ENCODE measurements at places on chromosomes 4 and X.

DNA sequence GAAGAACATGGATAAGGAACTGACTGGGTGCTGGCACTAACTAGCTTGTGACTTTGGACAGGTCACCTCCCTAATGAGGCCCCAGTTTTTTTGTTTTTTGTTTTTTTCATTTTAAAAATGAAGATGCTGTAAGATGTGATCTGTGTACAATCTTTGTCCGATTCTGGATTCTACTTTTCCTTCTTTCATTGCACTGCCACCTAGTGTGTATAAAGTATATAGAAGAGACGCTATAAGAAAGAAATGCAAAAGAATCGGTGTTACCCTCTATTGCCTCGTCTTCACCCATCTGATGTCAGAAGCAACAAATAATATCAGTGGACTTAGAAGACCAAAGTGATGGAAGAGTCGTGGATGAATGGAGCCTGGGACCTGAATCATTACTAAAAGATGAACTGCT is 58.6 kb upstream of the P2RY10 start:
- DNase-seq, result no peak

DNA sequence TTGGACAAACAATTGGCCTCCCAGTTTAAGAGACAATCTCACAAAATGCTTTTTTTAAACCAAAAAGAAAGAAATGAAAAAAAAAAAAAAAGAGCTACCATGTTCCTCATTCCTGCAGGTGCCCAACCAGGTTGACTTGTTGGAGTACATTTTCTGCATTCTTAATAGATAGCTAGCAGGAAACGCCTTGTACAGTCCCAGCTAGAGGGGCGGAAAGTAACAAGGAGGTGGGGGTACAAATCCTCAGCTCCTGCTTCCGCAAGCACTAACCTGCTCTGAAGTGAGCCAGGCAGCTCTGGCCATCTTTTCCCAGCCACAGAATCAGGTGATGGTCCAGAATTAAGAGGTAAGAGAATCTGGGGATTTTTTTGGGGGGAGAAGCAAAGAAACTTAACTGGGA is at the start of gene VGLL1:
TSS of gene VGLL1 (plus strand) at position 265 of the 400 bp plus-strand sequence. CDS start 3,806 bp downstream, outside the sequence.
- DNase-seq, result no peak

DNA sequence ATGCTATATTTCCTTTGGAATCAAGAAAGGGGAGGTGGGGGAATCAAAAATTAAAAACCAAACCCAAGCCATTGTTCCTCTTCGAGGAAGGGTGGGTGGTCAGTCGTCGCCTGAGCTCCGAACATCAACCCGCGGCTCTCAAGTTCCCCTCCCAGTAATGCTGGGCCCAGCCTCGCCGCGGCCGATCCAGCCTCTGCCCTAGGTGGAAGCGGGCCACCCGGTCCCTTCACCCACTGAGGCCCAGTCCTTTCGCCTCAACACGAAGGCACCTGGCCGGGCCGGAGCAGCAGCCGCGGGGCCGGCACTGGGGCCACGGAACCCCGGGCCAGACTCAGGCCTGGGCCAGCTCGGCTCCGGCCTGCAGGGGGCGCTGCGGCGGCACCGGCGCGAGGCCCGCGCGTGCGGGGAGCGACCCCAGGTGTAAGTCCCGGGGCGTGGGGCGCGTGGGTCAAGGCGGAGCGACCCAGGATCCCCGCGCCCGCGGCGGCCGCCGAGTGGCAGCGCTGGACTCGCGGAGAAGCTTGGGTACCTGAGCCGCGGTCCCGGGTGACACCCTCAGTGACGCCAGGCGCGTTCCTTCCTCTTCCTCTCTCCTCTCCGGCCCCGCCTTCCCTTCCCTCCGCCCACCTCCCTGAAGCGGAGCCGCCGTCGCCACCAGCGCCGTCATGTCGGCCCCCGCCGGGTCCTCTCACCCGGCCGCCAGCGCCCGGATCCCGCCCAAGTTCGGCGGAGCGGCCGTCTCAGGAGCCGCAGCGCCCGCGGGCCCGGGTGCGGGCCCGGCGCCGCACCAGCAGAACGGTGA is at the start of gene SEC24B:
TSS of gene SEC24B (plus strand) at position 611 of the 802 bp plus-strand sequence. CDS start at position 666, 55 bp downstream.
- DNase-seq, result peak; percentile 78

DNA sequence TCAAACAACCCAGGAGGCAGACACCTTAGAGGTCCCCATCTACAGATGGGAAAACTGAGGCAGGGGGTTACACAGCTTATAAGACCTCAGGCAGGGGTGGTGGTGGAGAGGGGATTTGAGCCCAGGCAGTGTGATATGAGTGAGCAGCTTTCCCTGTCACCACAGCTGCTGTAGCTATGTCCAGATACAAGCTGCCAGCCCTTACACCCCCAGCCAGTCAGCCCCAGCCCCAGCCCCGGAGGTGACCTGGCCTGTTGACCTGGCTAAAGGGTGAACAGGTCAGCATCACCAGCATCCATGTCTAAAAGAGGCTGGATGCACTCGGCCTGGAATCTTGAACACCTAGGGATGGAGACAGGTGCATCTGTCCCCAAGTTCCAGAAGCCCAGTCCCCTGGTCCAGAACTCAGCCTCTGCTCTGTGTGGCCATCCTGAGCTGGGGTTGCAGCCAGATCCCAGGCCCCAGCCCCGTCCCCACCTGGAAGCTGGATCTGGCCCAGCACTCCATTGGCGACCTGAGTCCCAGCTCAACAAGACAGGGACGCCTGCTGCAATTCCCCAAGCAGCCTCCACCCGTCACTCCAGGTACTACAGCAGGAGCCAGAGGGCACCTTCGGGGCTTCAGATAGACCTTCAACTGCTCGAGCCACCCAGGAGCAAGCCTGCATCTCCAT is 89.5 kb downstream of the JAKMIP1 start:
- DNase-seq, result no peak

DNA sequence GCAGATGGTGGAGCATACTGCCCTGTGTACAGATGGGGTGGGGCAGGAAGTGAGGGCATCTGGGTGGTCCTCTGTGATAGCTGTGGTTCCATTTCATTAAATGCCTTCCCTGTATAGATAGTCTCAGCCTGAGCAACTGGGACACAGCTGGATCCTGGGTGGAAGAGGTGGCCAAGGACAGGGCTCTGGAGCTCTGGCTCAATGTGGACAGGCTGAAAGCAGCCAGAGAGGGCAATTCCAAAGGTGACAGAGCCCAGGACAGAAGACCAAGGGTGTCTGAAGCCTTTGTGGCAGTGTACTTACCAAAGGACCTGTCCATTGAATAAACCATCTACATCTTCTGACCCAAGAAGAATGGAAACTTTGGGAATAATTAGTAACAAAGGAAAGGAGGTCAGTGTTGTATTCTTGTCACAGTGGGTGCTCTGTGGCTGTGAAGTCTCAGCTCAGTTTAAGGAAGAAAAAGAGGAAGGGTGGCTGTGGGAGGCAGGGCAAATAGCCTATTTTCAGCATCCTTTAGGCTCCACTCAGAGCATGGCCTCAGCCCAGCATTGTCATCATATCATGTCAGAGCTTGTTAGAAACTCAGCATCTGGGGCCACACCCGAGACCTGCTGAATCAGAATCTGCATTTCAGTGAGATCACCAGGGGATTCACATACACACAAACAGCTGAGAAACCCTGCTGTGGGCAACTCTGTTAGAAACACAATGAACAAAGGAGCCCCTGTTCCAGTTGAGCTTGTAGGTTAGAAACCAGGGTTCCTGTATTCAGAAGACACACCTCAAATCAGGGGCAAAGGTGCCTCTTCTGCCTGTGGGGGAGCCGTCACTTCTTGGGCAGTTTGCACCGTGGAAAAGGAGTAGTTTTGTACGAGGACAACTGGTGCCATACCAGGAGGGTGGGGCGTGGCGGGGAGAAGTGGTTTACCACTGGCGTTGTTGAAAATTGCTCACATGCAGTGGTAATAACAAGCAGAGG is 168.6 kb downstream of the PTTG2 start:
- no peak for DNase-seq

GRCh38 chr4:61520681-61521160 is 320.6 kb downstream of the ADGRL3 start:
- peak; percentile 40 for DNase-seq

- DNase-seq, result no peak
Measured at GRCh38 chr4:123421937-123422781, 25.6 kb downstream of the SPRY1 start.

DNA sequence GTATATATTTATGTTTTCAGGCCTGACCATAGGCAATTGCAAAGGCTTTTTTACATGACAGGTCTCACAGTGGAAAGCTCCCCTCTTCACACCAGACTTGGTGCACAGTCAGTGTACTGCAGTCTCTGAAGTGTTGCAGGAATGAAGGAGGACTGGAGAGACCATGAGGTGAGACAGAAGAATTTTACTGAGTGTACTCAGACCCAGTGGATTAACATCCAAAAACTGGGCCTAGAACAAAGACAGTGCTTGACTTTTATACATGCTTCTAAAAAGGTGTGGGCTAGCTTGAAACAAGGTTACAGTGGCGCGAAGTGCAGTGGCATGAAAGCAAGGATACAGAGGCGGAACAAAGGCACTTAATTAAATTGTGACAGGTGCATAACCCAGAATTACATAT is 822.9 kb downstream of the RAPGEF2 start:
- no peak for DNase-seq

- DNase-seq, result no peak
Measured at GRCh38 chr4:140088323-140088967, 65.5 kb downstream of the MAML3 start.

DNA sequence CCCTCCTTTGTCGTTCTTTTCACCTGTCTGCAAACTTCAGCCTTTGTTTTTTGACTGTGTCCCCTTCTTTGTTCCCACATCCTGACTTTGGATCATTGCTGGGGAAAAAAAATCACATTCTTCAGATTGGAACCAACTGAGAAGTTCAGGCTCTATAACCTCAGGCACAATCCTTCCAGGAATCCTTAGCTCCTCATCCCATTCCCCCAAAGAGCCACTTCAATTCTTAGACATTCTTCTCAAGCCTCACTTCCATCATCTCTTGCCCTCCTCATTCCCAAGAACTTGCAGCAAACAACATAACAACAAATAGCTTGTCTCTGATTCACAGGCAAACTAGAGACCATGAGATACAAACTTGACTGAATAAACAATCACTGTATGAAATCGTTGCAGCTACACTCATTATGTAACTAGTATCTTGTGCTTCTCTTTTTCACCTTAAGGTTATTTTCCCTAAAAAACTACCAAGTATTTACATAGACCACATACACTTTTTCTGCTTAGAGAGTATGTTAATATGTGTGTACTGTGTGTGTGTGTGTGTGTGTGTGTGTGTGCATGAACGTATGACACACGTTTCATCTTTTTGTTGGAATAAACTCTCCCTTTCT is 26.4 kb upstream of the PGM2 start:
- DNase-seq, result no peak

- DNase-seq, result no peak
Measured at GRCh38 chrX:63652086-63652765, 132.8 kb downstream of the ARHGEF9 start.

DNA sequence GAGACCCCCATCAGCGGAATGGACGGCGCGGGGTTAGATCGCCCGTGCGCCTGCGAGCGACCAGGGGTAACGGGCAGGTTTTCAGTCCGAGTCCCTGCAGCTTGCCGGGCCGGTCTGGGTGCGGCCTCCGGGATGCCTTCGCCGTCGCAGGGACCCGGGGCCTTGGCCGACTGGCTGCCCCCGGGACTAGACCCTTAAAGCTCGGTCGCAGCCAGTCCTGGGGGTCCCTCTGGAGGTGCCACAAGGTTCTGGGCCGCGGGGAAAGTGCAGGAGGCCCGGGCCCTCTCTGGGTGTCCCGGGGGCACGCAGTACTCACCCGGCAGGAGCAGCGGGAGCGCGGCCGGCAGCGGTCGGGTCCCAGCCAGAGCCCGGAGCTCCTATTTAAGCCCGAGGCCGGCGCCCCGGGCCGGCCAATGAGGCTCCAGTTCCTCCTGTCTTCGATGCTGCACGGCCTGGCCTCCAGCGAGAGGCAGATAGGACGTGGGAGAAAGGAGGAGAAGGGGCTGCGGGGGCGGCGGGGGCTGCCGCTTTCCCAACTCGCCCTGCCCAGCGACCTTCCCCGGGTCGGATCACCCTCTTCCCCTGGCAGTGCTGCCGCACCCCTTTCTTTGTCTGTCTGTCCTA is at the start of gene SPON2:
TSS of gene SPON2 (minus strand) at position 356 of the 624 bp plus-strand sequence.
- no peak for DNase-seq

- no peak for DNase-seq
Measured at GRCh38 chr4:8016527-8016926, 76.9 kb upstream of the AFAP1 start.

DNA sequence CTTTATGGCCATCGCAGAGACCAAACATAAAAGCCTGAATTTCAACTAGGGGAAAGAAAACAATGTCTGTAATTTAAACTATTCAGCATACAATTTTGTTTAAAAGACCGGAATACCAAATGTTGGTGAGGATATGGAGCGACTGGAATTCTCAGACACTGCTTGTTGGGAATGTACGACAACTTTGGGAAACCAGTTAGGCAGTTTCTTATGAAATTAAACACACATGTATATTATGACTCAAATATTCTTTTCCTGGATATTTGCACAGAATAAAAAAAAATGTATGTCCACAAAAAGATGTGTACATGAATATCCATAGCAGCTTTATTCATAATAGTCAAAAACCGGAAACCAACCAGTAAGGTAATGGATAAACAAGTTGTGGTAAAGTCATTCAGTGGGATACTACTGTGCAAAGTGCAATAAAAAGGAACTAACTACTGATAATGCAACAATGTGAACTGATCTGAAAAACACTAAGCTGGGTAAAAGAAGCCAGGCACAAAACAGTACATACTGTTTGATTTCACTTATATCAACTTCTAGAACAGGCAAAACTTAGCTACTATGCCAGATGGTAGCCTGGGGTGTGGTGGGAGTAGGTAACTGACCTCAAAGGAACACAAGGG is 152.7 kb upstream of the FTHL17 start:
- no peak for DNase-seq

DNA sequence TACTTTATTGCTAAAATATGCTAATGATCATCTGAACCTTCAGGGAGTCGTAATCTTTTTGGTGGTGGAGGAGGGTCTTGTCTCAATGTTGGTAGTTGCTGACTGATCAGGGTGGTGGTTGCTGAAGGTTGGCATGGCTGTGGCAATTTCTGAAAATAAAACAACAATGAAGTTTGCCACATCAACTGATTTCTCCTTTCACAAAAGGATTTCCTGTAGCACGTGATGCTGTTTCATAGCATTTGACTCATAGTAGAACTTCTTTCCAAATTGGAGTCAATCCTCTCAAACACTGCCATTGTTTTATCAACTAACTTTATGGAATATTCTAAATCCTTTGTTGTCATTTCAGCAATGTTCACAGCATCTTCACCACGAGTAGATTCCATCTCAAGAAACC is 19.3 kb downstream of the DDIT4L start:
- no peak for DNase-seq

- no peak for DNase-seq
Measured at GRCh38 chr4:148103597-148104355, 338.4 kb downstream of the NR3C2 start.

- DNase-seq, result no peak
Measured at GRCh38 chr4:138958519-138958918, 57.1 kb upstream of the NOCT start.

GRCh38 chr4:70601422-70602039 is 9.5 kb downstream of the AMBN start:
- DNase-seq, result no peak

- no peak for DNase-seq
Measured at GRCh38 chr4:44668526-44668925, 9.7 kb upstream of the GUF1 start.

DNA sequence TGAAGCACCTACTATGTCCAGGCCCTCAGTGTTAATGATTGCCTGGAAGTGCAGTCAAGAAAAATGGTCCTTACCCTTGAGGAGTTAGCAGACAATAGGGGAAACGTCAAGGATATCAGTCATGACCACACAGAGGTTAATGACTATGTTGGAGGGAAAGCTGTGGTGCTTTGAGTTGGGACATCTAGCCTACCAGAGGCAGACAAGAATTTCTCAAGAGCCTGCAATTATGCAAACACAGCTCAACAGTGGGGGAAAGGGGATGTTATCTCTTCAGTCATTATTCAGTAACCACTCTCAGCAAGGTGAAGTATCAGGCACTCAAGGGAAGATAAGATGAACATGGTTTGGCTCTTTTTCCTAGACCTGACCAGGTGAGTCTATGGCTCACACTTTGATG is 7.0 kb upstream of the FGFBP1 start:
- DNase-seq, result no peak

Data from left renal cortex interstitium (tissue), 4 donors.